Left kidney (tissue), 8 donors: ENCODE measurements at places on chromosomes 7 and 10.

GRCh38 chr10:600876-601659, 88.4 kb downstream of the DIP2C start:
- DNase-seq, result no peak

DNA sequence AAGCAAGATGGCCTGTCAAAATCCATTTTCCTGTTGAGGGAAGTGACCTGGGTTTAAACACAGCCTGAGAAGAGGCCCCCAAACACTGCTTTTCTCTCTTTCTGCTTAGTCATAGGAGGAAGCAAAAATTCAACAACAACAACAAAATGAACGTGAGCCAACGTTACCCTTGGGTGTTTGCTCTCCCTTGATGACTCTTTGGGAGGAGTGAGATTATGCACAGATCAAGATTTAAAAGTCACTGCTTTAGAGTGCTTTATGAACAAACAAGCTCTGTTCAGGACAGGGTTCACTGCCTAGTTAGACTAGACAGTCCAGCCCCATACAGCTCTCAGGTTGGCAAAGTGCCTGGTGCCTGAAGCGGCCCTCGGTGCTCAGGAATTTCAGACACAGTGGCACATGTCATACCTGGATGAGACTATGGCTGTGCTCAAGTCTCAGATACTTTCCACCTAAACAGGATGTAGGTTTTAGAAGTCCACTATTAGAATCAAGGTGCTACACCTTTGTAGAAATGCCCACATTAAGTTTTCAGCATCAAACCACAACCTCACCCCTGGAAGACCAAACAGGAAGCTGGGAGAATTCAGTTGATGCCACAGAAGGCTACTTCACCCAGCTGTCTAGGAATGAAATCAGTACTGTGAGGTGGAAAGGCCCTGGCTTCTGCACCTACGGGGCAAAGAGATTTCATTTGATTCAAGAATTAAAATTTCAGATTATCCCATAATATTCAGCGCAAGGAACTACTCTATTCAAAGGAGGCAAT, 38.7 kb downstream of the DENND11 start:
- DNase-seq, result no peak

DNA sequence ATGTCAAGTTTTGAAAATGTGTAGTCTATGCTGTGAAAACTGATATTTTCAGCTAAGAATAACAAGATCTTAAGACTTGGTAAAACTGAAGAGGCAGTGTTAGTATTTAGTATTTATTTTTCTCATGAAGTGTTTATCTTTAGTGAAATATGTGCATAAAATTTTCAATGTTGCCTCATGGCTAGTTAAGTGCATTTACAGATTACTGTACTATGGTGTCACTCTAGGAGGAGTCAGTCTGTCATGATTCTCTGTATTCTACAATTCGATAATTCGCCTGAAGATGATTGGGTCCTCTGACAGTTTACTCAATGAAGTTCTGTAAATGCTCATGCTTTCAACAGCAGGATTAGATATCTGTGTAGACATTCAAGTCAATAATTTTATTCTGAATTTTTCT, 488.1 kb upstream of the GRM3 start:
- DNase-seq, result no peak

- DNase-seq, result no peak
Observed at GRCh38 chr10:104445359-104445758, 91.7 kb downstream of the CFAP58 start.

GRCh38 chr7:111274857-111275256, 183.9 kb downstream of the LRRN3 start:
- no peak for DNase-seq

- no peak for DNase-seq
Observed at GRCh38 chr7:100781255-100781654, 46.1 kb downstream of the EPHB4 start.

GRCh38 chr7:31171216-31171785, 119.2 kb downstream of the ADCYAP1R1 start:
- DNase-seq, result no peak

- no peak for DNase-seq
Observed at GRCh38 chr7:68474661-68475216, 1123.5 kb upstream of the AUTS2 start.

- no peak for DNase-seq
Observed at GRCh38 chr7:7190142-7190541, 7.8 kb downstream of the C1GALT1 start.

DNA sequence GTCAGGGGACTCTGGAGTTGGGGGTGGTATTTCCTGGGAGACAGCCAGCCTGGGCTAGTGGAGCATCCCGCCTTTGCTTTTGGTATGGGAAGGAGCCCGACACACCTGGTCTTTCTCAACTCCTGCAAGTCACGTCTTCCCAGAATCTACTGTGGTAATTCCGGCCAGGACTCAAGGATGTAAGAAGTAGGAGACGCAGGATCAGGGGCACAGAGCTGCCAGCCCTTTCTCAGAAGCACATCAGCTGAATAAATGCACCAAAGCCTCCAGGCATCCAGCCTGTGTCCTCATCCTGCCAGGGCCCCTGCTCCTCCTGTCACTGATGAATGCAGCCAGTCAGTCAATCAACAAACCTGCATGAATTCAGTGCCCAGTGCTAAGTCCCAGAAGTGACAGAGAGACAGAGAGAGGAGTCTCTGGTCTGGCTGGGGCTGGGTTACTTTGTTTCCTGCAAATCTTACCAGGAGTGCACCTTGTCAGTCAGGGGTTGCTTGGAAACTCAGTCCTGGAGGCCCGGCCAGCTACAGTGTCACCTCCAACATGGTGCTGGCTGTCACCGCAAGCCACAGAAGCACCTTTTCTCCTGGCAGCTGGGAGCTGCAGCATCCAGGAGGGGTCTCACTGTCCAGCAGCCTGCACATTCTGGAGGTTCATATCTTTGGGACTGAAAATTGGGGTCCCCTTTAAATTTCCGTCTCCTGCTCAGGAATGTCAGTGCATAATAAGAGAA, 101.8 kb downstream of the PTPRE start:
- no peak for DNase-seq

- DNase-seq, result no peak
Observed at GRCh38 chr10:130300608-130301020, 164.4 kb downstream of the GLRX3 start.

- peak; percentile 35 for DNase-seq
Observed at GRCh38 chr7:43072530-43072929, 39.9 kb upstream of the HECW1 start.

- no peak for DNase-seq
Observed at GRCh38 chr7:16984375-16984774, 102.6 kb upstream of the AGR3 start.

DNA sequence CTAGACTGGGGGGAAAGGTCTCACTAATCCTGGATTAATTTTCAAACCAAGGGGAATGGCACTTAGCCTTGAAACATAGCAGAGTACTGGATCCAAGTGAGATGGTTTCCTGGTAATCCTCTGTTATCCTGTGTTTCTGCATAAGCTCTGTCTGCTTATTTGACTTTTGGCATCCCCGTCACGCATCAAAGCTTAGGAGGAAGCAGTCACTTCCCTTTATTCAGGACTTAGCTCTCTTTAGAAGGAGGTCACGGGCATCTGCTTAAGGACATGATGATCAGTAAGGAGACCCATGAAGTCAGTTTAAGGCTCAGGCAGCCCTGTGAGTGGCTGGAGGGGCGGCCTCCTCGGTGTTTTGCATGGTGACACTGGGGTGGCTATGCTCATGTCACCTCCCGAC, 30.0 kb downstream of the TSPAN15 start:
- DNase-seq, result peak; percentile 41

DNA sequence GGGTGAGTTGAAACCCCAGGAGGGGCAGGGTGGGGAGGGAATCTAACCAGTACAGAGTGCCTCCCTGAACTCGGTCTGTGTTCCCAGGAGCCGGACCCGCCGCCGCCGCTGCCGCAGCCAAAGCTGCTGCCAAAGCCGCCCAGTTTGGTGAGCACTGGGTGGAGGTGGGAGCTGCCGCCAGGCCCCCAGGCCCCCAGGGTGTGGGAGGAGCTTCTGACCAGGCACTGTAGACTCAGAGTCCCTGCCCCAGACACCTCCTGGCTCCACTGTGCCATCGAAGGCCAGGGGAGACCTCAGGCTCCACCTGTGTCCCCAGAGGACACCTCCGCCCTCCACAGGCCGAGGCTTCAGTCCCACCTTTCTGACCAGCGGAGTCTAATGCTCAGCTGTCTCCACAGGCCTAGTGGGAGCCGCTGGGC, 20.4 kb upstream of the LIMK1 start:
- DNase-seq, result no peak

DNA sequence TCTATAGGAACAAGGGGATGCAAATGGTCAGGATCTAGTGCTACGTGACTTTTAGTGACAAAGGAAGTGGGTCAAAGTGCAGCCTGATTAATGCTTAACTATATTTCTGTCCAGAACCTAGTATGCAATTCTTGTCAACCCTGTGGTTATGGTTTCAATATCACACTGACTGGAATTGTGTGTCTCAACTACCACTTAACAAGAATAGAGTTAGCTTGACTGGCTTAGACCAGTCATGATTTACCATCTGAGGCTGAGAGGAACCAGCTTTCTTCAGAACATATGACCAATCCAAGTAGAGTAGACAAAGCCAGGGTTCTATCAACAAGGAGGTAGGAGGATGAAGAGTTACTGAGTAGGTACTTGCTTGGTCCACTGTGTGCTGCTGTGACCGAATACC, 54.4 kb downstream of the MYPN start:
- no peak for DNase-seq

- DNase-seq, result no peak
Observed at GRCh38 chr10:106830006-106830405, 334.5 kb downstream of the SORCS1 start.

GRCh38 chr10:4243651-4244050, 458.6 kb upstream of the KLF6 start:
- DNase-seq, result no peak

DNA sequence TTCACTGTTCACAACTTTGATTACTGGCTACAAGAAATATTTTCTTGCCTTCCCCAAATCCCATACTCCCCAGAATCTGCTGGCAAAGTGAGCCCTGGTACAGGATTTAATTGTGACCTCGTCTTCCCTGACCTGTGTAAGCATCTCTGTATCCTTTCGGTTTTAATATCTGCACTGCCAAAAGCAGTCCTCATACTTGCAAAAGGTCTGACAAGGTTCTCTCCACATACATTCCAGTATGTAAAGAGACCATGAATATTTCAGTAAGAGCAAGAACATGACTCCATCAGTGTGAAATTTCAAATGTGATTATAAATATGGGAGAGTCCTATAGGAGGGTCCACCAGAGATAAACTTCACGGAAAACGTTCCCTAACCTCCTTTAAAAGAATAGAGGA, 134.0 kb upstream of the TCF7L2 start:
- DNase-seq, result no peak

GRCh38 chr7:50068850-50069551, 24.0 kb downstream of the ZPBP start:
- DNase-seq, result peak; percentile 65

GRCh38 chr7:135281363-135281949, 47.8 kb downstream of the STRA8 start:
- peak; percentile 87 for DNase-seq

DNA sequence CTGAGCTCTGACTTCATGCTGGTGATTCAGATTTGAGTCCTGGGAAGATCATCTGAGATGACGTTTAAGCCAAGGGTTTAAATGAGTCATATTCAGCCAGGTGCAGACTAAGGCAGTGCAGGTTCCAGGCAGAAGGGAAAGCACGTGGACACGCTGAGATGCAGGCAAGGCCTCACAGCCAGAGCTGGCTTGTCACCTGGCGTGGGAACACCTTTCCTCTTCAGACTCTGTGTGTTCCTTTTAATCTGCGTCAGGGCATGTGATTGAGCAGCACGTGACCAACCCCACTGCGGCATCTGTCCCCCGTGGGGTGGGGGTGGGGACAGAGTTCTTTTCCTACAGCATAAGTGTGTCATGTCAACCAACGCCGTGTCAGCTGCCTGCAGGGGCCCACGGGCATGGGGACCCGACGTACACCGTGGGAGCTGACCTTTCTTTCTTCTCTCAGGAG, 10.7 kb upstream of the IDI2 start:
- DNase-seq, result no peak

- DNase-seq, result no peak
Observed at GRCh38 chr7:132498319-132498718, 78.0 kb downstream of the PLXNA4 start.

DNA sequence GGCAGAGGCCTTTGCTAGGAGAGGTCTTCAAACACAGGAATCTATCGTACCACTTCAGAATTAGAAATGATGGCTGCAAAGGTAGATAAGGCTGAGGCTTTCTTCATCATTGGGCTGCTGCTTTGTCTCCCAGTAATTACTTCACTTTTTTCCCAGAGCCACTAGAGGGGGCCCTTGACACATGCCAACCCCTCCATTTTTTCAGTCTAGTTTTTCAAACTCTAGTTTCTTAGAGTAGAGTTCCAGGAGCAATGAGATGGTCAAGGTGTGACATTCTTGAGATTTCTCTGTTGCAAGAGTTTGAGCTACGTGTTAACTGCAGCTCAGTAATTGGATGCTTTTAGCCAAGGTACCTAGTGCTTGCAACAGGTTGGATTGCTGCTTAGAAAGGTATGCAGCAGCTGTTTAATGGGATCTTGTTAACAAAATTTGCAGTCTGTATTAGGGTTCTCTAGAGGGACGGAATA, 33.8 kb upstream of the RBM20 start:
- DNase-seq, result peak; percentile 67

DNA sequence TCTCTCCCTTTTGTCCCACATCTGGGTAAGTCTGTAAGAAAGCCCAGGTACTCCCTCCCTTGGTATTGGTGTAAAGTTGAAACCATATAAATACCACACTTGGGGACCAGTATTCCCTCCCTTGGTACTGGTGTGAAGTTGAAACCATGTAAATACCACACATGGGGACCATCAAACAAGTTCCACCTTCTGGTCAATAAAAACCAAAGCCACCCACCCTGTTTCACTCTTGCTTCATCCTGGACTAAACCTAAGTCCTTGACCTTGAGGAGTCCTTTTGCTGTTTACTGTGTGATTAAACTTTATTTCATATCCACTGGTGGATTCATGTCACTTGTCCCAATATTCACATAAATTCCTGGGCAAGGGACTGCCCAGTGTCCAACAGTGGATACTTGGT, 8.4 kb downstream of the P4HA1 start:
- DNase-seq, result no peak

- no peak for DNase-seq
Observed at GRCh38 chr7:157689269-157690057, 352.7 kb downstream of the DNAJB6 start.

DNA sequence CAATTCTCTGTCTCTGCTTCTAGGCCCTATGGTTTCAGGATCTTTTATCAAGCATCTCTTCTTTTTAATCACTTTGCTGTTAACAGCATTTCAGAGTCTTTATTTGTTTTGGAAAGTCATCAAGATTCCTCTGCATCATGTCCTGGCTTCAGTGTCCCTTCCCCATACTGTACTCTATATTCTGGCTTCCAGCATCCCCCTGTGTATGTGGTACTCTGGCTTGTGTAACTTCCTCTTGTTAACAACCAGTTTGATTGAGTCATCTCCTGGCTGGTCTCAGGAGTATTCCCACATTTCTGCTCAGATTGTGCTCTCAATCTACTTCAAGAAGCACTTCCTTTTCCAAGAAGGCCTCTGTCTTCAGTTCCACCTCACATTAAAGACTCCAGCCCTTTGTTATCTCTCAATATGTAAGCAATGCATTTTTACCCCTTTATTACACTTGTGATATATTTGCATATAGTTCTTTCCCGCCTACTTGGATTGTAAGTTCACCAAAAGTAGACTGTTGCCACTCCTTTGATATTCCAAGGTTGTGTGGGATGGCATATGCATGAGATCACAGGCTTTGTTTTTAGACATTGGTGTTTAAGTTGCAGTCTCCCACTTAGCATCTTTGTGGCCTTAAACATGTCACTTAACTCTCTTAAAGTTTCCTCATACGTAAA, 15.1 kb upstream of the ATE1 start:
- DNase-seq, result no peak
